ENCODE measurements at places on chromosomes 2 and 18. TPM values are rescaled to one million over a fixed set of nuclear protein-coding genes. Genes with fewer than 3 reads are reported as not detected.

Gene GNAL
- 1.7 TPM for total RNA-seq

Gene ST6GAL2
- total RNA-seq: 4.4 TPM

Gene ARHGEF4
- total RNA-seq: 9.6 TPM

Gene DRC1
- 0.31 TPM for total RNA-seq

Gene CHRNA1
- 94.9 TPM for total RNA-seq

Gene PJVK
- 3.8 TPM for total RNA-seq

Gene ERMN
- 0.04 TPM for total RNA-seq

Gene ALKAL2
- 1.1 TPM for total RNA-seq

Gene KANSL1L
- total RNA-seq: 34.2 TPM

Gene LYPD6
- 2.0 TPM for total RNA-seq

GRCh38 chr2:184367211-184367610, 231.1 kb upstream of the ZNF804A start:
- no peak for DNase-seq

GRCh38 chr2:66275984-66276383, 158.9 kb upstream of the MEIS1 start:
- DNase-seq: no peak

DNA sequence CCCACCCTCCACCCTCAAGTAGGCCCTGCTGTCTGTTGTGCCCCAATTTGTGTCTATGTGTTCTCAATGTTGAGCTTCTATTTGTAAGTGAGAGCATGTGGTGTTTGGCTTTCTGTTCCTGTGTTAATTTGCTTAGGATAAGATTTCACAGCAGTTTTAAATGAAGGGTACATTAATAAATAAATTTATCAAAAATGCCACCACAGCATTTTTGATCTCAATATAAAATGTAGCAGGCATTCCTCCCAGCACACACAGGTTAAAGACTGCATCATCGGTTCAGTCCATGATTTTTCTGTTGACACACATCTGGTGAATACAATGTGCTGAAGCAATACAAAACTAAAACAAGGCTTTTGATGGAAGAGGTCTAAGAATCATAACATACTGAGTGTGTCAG, 412.0 kb upstream of the LYPD1 start:
- DNase-seq: no peak

GRCh38 chr18:7579918-7580542, 12.9 kb downstream of the PTPRM start:
- DNase-seq: no peak

- no peak for DNase-seq
Observed at GRCh38 chr2:229539628-229540027, 174.7 kb downstream of the DNER start.

- no peak for DNase-seq
Observed at GRCh38 chr2:164810843-164811242, 30.8 kb downstream of the COBLL1 start.

DNA sequence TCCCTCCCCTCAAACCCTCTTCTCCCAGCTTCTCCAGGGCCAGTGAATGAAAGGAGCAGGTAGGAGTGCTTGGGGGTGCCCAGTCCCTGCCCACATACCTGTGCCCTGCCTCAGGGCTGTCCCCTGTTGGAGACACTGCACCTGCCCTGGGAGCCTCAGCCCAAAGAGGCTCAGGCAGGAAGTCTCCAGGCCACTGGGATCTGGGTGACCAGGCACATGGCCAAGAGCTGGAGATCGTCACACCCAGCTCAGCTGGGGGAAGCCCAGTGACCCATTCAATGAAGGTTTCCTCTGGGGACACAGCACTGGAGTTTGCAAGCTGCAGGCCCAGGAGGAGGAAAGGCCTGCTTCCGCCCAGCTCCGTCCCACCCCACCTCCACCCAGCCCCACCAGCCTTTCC, 156.4 kb downstream of the ZFP36L2 start:
- DNase-seq: peak; percentile 62

DNA sequence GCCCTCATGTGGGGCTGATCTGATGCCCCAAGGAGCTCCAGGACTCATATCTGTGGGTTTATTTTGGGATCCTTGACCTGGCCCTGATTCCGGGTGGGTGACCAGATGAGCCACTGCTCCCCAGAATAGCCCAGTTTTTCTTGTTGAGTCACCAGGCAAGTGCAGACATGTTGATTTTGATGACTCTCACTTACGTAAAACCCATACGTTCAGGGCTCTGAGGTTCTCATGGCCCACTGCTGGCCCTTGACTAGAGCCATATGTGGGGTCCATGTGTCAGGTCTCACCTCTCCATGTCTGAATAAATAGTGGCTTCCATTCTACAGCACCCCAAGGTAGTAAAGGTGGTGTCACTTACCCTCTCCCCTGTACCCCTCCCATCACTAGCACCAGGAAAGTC, 41.9 kb downstream of the CDC42EP3 start:
- DNase-seq: no peak

GRCh38 chr18:28485210-28485801, 308.4 kb upstream of the CDH2 start:
- DNase-seq: no peak

GRCh38 chr2:85913884-85914881, 25.4 kb upstream of the ST3GAL5 start:
- no peak for DNase-seq

DNA sequence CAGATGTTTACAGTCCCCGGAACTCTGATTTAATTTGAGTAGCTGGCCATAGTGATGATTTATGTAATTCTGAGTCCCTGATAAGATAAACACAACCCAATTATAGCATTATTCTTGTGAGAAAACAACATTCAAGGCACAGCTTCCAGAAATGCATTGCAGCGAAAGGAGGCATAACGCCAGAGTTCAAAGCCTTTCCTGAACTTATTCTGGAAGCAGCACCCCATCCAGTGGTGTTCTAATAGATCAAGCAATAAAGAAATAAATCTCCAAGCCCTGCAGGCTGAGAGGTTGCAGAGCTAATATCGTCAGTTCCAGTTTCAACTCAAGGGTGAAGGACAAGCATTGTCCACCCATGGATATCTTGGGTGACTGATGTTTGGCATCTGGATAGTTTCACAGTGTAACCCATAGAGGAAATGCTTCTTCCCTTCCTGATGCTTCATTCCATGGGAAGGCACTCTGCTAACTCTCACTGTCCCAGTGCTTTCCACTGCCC, 18.8 kb downstream of the CDH2 start:
- peak; percentile 59 for DNase-seq

DNA sequence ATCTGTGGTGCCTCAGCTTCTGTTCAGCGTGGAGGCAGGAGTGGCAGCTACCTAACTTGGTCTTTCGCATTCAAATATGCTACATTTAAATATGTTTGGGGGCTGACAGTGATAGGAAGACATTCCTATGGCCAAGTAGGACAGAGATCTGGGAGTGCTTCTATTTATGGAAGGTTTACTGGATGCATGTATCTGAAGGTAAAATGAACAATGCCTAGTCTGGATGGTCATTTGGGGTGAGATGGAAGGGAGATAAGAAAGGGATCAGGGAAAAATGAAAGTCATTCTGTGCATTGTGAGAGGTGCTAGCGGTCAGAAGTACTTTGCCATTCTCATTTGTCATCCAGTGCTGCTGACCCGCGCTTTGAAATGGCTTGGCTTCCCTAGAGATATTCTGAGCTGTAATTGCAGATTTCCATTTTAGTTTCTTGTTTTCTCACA, 300.9 kb upstream of the FBXO11 start:
- DNase-seq: no peak

- no peak for DNase-seq
Observed at GRCh38 chr18:13483316-13484270, 242.8 kb downstream of the FAM210A start.

DNA sequence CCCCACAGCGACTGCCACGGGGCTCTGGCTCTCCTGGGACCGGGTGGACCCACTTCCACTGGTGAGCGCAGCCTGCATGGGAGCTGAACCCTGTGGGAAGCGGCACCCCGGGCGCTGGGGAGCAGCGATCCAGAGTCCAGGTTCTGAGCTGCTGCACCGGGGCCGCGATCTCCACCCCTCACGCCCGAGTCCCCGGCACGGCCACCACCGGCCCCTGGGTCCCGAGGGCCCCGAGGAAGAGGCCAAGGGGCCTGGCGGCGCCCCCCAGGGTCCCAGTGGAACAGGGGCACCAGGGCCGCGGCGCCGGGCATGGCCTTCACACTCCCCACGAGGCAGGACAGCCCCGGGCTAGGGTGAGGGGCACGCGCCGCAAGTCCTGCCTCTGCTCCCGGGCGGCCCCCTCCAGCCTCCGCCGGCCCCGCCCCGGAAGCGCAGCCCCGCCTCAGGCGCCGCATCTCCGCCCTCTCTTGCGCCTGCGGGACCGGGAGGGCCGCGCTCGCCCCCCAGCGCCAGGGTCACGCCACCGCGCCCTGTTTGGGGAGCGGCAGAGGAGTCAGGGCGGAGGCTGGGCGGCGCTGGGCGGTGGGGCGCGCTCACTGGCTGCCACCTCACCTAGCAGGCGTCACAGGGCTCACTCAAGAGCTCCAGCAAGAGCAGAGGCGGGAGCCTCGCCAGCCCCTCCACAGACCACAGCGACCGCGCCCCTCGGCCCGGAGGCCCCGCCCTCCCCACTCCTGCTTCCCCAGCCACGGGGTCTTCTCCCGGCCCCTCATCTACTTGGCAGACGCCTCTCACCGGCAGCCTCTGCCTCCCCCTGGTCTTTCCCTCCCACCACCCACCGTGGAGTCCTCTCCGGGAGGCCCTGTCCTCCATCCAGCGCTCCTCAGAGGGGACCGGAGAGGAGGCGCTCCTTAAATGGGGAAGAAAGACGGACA, 26.8 kb downstream of the THAP4 start:
- peak; percentile 84 for DNase-seq

DNA sequence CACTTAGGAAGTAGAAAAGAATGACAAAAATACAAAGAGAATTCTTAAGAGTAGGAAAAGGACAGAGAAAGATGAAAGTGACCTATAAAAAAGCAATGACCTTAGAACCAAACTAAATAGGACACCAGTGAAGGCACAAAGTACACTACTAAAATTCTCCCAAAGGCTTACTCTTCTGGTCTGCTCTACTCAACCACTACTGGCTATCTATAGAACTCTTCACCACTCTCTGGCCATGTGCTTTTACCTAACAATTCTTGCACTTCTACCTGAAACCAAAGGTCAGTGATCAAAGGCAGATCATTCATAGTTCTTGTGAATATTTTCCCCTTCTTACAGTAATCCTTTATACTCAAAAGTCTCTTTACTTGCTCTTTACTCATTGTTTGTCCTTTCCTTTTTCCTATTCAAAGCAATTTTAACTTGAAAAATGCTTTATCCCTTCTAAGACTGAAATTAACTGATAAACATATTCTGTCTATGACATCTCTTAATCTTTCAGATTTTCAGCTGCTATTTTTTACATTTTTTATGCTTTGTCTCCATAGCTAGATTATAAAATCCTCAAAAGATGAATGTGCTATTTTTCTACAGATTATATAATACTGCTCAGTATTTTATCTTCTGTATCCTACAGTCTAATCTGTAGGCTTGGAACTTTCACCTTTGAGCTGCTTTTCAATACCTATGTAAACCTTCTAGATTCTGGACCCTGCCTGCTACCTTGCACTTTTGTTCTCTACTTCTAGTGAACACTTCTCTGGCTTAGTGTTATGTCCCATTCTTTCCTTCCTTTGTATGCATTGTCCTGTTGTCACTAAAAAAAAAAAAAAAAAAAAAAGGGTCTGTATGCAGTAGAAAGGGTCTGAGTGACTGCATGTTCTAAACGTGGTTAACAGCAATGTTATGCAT, 64.6 kb downstream of the NCKAP1 start:
- DNase-seq: no peak

- DNase-seq: peak; percentile 27
Observed at GRCh38 chr2:230327418-230328154, 593 bp downstream of the SP140L start.

- peak; percentile 78 for DNase-seq
Observed at GRCh38 chr2:60439219-60439974, 114.1 kb downstream of the BCL11A start.

DNA sequence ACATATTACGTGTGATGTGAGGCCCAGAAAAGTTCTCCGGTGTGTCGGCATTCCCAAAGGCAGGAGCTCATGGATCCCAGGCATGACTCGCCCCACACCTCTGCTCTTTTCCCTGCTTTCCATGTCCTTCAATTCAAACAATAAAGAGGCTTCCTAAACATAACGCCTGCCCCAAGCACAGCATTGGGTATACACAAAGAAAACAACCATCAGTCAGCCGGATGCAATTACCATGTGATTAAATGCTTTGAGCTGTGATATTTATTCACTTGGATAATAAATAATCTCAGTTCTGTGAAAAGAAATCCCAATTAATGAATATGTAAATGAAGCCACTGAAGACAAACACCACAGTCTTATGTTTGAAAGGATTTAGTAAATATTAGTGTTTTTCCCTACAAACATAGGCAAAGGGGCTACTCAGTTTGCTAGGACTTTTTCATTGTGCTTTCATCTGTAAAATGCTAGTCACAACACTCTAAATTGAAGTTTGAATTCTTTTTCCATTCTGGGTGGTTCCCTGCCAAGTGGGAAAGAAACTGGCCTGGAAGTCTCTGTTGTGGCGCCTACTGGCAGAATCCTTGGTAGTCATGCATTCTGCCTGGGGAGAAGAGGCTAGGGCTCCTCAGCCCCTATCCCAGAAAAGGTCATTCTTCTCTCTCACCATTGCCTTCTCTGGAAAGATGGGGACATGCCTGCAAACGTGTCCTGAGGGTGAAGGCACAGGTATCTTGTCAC, 144.7 kb downstream of the COL6A3 start:
- DNase-seq: peak; percentile 66
